ENCODE measurements at places on chromosomes 7 and 10.

GRCh38 chr10:15370212-15370855, 755 bp downstream of the FAM171A1 start:
- no peak for DNase-seq

DNA sequence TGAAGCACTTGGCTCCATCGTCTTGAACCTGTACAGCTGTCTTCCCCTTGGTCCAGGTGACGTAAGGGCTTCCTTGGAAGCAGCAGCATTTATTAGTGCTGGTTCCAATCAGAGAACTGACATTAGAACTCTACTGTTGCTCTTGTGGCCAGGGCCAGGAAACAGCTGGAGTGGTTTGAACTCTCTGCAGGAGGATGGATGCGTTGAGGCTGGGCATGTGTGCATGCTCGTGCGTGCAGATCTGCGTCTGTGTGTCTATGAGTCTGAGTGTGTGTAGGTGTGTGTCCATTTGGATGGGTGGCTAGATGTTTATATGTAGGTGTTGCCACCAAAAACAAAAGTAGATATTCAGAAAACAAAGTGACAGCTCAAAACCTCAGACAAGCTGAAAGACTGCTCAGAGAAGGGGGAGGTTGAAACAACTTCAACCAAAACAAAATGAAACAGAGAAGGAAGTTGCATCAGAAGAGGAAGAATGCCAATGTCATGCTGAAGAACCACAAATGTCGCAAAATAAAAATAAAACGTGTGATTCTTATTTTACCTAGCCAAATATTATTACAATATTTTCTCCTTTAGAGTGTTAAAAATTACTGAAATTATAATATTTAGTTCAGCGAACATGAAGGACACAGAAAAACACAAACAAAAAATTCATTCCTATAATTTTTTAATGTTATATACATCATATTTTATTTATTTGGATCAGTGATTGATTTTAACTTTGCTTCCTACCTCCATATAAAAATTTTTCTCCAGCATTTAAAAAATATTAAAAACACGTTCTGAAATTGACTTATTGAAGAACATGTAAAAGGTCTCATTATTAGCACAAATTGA, 96.1 kb upstream of the MKLN1 start:
- DNase-seq = no peak

DNA sequence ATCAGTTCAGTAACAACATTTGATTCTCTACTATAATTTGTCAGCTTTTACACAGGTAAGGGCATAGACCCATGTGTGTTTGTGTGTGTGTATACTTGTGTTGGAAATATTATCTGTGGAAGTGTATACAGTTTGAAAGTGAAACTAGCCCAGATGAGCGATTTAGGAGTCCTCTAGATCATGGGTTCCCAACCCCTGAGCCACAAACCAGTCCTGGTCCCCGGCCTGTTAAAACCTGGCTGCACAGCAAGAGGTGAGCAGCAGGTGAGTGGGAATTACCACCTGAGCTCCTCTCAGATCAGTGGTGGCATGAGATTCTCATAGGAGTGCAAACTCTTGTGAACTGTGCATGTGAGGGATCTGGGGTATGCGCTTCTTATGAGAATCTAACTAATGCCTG, 1221.5 kb upstream of the SORCS1 start:
- no peak for DNase-seq

DNA sequence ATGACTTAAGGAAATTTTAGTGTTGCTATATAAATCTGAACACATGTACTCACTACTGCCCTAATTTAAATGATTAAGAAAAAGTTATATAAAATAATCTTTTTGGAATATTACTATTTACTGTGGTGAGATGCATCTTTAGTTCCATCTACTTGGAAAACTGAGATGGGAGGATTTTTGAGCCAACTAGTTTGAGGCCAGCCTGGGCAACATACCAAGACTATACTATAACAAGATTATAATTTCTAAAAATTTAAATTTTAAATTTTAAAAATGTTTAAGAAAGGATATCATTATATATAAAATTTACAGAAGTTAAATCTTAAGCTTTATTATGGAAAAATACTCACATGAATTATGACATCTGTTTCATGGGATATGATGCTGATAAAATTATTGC, 530.8 kb upstream of the IGFBP3 start:
- DNase-seq = no peak

DNA sequence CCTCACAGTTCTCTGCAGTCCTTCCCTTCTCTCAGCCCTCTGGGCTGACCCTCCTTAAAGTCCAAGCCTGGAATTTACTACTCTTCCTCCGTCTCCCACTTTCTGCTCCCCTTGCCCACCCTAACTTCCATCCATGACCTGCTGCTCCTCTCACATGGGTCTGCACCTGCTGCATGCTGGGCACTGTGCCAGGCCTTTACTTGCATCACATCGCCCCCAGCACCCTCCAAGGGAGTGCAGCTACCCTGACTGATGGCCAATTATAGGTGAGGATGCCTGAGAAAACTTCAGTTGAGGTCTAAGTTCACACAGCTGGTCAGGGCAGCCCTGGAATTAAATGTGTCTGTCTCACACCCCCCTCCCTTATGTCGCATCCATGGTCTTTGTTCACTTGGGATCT, 53.6 kb upstream of the ZPBP start:
- no peak for DNase-seq

DNA sequence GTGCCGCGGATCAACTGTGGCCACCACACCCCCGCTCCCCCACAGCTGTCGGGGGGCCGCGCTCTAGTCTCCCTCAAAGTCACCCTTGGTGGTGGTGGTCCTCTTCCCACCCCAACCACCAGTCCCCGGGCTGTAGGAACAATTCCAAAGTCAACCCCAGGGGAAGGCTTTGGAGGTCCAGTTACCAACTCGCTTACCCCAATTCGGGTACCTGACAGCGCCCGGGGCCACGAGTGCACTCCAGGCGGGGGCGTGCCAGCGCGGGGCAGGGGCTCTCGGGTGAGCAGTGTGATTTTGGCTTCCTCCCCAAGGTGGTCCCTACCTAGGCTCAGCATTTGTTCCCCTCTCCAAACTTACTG, 584 bp upstream of the ZMIZ1 start:
- no peak for DNase-seq

- no peak for DNase-seq
Observed at GRCh38 chr10:21520949-21521348, 4.5 kb downstream of the SKIDA1 start.

DNA sequence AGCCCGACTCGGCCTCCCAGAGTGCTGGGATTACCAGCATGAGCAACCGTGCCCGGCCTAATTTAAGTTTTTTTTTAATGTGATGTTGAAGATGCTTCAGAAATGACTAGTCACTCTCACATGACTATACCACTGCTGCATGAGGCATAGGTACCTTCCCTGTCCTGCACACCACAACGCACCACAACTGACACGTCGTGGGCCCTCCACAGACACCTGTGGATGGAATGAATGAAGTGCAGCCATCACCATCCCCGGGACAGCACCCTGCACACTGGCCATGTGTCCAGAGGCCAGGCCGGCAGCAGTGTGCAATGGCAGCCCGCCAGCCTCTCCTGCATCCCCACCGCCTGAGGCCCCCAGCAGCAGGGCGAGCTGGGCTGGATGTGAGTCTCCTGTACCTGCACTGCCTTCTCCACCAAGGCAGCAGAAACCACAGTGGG, 55.1 kb downstream of the VOPP1 start:
- DNase-seq = no peak

GRCh38 chr7:155591055-155591775, 44.9 kb upstream of the CNPY1 start:
- DNase-seq = no peak

DNA sequence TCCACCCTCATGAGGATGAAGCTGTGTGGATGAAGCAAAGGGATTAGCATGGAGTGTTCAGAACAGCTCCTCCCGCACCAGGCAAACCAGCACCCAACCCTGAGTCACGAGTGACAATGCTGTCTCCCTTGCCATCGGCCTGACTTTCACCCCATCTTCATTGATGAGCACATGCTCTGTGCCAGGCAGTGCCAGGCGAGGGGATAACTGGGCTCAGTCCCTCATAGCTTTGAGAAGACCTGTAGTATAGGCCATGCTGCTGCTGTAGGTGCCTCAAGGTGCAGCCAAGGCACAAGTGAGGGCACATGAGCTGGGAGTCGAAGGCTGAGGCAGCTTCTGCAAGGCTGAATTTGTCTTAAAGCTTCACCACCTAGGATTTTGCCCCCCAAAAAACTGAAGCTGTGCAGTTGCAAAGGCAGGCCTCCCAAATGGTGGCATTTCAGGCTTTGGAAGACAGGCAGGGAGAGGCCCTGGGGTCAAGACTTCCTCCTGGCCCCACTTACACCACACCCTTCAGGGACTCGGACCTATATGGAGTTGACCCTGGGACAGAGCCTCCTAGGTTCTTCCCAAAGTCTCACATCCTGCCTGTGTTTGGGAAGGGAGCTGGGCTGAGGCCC, 54.2 kb upstream of the GDF10 start:
- DNase-seq = no peak

GRCh38 chr10:18793951-18794350, 134.7 kb downstream of the ARL5B start:
- DNase-seq = no peak

- no peak for DNase-seq
Observed at GRCh38 chr10:102396317-102396650, 779 bp downstream of the NFKB2 start.

- DNase-seq = no peak
Observed at GRCh38 chr10:84047258-84048010, 91.9 kb upstream of the GHITM start.

DNA sequence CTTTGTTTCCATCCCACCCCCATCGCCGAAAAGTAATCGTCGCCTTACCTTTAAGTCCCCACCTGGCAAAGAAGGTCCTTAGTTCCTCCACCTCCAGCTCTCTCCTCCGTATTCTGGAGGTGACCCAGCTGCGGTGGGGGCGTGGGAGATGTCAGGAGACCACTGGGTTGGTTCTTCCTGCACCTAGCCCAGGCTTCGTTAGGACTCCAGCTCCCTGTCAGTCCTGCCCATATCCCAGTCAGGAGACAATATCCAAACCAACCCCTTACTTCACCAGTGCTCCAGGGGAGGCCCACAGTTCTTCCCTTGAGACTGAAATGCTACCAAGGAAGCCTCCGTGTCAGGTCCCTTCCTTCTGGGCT, 693 bp downstream of the ADIRF start:
- DNase-seq = no peak

DNA sequence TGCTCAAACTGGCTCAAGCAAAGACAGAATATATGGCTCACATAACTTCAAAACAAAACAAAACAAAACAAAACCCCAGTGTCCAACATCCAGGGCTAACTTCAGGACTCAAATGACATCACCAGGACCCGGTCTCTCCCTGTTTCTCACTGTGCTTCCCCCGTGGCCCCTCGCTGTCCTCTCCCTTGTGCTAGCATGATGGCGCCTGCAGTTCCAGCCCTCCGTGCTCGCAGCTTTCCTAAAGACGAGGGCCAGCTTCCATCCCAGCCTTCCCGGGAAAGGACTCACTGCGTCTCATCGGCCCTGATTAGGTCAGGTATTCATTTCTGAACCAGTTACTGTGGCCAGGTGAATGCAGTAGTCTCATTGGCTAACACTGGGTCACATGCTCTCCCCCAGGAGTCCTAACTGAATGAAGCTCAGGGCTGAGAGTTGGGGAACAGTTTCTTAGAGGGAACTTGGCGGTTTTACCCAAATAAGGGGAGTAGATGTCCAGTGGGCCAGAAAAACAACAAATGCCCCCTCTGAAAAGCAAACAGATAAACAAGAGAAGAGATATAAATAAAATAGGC, 33.0 kb upstream of the CTBP2 start:
- no peak for DNase-seq

GRCh38 chr7:69062020-69062765, 536.1 kb upstream of the AUTS2 start:
- no peak for DNase-seq

DNA sequence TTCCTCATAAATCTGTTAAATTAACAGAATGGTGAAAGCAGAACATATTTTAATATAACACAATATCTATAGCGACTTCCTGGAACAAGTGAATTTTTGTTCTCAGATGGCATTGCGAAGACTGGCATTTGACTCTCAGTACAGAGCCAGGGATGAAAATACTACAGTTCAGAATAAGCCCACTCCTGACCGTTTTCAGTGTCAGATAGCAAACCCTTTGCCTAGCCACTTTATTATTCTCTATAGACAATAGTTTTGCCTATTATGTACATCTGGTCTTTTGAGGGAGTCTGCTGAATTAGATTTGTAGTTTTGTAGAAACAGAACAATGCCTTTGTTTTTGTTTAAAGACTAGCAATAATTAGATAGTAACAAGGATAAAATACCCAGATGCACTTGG, 2.3 kb downstream of the MINPP1 start:
- DNase-seq = no peak

DNA sequence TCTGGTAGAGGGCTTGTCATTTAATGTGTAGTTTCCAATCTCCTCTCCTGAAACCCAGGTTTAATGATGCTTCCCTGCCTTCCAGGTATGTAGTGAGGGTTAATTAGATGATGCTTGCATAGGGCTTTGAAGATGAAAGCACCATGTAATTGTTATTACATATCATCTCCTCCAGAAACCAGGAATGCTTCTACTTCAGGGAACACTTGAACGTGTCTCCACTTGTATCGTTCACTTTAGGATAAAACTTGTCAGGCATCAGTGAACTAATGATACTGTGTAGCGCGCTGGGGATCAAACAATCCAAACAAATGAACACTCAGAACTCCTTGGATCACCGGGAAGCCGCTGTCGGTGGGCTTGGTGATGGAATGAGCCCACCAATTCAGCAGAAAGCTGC, 260.9 kb upstream of the FZD8 start:
- no peak for DNase-seq

- DNase-seq = peak; percentile 26
Observed at GRCh38 chr10:60446851-60447250, 57.2 kb upstream of the ANK3 start.

DNA sequence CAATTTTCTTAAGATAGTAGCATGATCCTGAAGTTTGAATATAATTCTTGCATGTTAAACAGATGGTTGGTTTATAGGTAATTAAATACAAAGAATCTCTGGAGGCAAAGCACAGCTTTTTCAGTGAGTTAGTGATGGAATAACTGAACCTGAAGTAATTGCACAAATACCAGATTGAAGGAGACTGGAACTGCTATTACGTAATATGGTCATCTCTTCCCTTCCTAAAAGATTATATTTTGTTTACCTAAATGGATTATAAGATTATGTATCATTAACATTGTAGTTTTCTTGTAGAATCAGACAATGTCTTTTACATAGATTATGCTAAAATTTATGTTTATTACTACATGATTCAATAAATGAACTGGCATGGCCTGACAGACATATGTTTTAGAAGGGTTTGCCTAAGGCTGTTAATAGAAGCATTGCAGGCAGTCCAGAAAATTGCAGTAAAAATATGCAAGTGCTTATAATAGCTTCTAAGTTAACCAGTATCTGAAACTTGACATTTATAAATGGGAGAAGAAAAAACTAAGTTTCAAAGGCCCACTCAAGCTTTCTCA, 35.8 kb upstream of the GPR37 start:
- DNase-seq = no peak

DNA sequence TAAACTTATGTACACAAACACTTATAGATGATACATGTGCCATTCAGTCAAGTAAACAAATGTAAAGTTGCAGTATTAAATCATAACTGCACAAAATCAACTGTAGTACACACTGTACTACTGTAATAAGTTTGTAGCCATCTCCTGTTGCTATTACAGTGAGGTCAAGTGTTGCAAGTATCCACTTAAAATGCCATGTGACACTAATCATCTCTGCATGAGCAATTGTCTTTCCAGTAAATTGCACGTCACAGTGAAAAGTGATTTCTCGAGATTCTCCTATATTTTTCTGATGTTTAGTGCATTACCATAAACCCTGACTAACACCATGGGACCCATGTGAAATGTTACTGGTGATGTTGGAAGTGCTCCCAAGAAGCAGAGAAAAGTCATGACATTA, 293.3 kb upstream of the SP4 start:
- DNase-seq = no peak

All from kidney epithelial cell (primary cell).